ENCODE measurements at places on chromosomes 12 and 14.

DNA sequence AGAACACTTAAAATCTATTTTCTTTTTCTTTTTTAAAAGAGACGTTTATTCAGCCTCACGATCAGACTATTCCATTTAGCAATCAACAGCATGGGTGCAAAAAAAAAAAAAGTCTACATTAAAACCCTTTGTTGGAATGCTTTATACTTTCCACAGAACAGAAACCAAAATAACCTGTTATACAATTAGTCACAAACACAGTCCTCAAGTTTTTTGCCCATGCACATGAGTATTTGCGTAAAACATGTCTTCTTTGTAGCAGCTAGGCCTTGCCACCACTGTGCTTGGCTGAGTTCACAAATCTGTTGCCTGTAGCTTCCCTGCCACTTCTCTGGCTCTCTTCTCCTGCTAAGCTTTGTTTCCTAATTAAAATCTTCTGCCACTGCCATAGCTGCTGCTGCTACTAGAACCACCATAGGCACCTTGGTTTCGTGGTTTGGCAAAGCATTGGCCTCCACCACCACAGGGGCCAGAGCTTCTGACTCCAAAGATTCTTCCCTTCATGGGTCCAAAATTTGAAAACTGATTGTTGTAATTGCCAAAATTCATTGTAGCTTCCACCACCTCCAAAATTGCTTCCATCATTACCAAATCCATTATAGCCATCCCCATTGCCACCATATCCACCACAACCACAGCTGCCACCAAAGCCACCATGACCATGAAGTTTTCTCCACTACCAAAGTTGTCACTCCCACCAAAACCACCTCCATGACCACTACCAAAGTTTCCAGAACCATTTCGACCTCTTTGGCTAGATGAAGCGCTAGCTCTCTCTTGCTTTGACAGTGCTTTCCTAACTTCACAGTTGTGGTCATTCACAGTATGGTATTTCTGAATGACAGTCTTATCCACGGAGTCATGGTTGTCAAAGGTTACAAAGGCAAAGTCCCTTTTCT is 38.1 kb downstream of the KLRG1 start:
- DNase-seq: no peak

DNA sequence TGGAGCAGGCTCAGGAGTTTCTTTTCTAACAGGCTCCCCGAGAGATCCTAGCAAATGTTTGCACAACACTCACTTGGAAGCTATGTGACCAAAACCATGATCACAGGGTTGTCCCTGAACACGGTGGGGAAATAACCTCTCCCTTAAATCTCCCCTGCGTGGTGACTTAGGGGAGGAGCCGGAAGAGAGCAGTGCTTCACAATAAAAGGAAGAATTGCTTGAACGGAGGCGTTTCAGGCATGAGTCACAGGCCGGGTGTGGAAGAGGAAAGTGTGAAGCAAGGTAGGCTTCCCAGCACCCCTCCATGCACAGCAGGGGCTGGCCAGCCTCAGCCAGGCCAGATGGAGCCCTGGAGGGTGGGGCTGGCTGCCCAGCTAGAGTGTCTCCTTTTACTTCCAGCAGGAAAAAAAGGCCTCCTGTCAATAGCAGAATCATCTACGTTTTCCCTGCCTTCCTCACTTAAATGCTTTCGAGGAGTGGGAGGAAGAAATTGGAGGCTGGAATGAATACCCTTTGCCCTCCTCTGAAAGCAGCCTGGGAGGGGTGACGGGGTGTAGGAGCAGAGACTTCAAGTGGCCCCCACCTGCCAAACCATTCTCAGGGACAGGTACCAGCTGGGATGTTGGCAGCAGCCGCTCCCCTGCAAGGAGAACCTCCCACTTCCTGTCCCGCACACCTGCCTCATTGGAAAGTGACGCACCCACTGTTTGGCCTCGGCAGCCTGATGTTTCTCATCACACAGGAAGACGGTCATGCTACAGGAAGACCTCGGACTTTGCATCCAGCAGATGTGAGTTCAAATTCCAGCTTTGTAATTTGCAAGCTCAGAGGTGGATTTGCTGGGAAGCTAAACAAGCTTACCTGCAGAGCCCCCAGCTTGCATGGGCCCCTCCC is 30.1 kb upstream of the PPP2R5C start:
- DNase-seq: peak; percentile 95

GRCh38 chr12:115267891-115268290 is 583.9 kb upstream of the TBX3 start:
- DNase-seq: no peak

- no peak for DNase-seq
Observed at GRCh38 chr12:93447555-93448290, 6.0 kb upstream of the UBE2N start.

DNA sequence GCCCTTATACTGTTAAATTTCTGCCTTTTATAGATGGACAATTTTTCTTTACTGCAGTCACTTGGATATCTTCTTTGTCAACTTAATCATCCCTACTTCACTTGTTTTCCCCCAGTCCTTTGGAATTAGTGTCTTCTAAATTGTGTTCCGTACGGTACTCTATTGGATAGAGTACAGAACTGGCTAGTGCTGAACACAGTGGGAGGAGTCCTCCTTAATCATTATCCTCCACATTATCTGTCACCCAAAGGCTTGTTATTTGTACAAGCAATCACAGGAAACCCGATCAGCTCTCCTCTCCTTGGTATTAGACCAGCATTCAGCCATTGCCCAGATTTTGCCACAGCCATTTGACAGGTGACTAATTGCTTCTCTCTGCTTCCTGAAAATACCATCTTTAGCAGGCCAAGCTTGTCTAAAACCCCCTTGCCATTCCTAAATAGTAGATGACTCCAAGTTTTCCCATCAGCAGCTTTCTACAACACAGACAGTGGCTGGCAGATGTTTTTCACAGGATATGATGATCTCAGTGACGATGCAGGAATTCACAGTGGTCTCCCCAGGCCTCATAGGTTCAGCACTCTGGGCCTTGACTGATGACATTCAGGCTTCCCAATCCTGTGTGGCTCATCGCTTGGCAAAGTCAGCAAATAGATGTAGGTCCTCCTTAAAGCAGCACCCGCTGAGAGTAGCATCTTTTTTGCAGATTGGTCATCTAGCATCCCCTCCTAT is 216.0 kb upstream of the RGS6 start:
- DNase-seq: no peak

DNA sequence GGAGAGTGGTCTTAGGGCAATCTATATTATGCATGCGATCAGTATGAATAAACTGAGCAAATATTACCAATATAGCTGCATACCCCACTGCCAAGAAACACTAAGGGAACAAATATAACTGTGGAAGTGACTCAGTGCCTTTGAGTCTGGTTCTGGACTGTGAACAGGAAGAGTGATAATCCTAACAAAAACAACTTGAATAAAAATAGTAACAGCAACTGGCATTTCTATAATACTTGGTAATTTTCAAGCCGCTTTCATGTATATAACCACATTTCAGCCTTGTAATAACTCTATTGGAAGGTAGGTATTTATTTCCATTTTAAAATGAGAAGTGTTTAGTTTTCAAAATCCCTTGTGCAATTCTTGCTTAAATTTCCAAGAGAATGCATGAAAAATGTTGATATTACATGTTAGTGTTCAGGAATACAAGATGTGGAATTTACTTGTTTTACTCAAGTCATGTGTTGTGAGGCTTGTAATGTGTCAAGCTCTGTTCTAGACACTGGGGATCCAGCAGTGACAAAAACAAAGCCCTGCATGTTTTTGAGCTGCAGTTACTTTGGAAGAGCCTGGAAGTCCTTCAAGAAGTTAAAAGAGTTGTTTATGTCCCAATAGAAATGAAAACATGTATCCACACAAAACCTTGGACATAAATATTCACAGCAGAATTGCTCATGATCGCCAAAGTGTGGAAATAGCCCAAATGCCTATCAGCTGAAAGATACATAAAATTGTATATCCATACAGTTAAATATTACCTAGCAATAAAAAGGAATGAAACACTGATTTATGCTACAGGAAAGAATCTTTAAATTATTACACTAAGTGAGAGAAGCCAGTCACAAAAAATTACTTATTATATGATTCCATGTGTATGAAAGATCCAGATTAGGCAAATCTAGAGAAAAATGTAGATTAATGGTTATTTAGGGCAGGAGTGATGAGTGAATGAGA is 338.1 kb upstream of the TMEM132C start:
- DNase-seq: no peak

DNA sequence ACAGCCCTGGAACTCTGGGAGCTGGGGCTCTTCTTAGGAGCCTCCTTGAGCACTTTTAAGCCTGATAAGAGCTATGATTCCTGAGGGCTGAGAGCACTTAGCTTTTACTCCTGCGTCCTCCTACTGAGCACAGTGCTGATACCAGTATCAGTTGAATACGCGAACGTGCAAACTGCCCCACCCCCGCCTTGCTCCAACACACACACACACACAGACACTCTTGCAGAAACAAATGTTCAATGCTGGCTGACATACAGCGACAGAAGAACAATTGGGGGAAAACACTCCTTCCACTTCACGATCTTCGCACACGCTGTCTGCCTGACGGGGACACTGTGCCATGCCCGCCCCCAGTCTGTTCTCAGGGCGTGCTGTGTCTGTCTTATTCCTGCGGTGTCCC is 57.2 kb upstream of the DLK1 start:
- DNase-seq: no peak

DNA sequence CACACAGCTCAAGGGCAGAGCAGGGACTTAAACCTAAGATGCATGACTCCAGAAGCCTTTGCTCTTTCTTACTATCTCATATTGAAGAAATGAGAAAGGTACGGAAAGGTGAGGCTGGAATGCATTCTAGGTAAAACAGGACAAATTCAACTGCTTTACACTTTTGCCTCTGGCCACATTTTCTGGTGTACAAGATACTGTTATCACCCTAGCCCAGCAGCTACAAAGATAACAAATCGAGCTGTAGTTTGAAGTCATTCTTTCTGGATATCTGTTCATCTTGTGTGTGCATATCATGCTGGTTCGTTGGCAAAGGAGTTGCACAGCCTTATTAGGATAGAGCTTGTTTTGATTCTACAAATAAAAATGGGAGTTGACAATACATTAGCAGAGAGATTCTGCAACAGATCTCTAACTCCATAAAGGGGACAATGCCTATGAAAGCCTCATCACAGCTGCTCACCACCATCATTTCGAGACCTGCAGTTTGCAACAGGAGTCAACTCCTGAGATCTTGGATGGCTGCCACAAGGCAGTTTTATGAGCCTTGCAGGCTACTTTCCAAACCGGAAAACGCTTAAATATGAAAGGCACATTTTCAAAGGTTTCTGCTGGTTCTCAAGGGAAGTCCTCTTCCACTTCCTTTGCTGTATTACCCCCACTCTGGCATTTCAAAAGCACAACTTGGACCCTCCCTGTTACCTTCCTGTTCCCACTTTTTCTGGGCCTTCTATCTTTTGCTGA is 64.9 kb downstream of the STXBP6 start:
- peak; percentile 42 for DNase-seq

GRCh38 chr12:1464925-1465324 is 129.5 kb downstream of the FBXL14 start:
- DNase-seq: no peak

DNA sequence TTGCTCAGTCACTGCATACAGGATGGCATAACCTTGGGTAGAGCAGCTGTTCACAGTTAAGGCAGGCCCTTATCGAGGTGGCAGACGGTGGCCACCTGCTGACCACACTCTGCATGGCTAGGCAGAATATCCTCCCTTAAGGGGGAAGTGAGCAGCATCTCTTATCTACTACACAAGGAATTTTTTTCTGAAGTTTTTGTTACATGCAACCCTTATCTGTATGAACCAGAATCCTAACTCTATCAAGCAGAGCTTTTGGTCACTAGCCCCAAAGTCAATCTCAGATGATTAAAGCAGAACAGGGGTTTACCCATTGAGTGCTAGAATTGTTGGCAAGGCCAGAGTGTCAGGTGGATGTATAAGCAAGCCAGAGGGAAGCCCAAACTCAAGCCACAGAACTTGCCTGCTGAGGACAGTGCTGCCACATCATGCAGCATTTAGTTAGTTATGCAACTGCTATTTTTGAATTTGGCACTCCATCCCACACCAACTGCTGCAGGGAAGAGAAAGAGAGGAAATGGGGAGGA is 192.8 kb downstream of the TBX5 start:
- DNase-seq: no peak

- DNase-seq: no peak
Observed at GRCh38 chr12:50739611-50740010, 24.3 kb upstream of the ATF1 start.

DNA sequence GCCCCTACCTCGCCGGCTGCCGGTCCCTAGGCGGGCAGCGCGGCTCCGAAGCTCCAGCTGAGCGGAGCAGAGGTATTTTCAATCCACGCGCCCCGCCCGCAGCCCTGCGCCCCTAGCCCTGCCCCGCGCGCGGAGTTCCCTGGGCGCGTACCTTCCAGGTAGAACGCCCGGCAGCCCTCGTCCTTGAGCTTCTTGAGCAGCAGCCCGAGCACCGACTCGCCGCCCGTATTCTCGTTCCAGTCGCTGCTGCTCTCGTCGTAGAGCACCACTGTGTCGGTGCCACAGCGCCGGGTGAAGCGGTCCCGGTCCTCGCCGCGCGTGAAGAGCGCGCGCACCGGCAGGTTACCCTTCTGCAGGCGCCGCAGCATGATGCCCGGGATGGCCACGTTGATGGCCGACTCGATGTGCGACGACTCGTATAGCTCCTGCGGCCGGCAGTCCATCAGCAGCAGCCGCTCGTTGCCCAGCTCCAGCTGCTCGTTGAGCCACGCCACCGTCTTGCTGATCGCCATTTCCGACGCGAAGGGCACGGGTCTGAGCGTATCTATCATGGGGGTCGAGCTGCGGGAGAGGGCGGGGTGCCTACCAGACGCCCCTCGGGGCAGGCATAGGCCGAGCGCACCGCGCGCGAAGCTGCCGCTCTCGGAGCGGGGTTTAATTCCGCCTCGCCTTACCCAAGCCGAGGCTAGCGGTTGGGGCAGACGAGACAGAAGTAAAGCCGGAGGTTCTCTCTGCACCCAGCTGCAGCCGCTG is 636 bp downstream of the DUSP6 start:
- peak; percentile 41 for DNase-seq

All from COR-L47 (cell line).